ENCODE measurements at places on chromosomes 16 and 17.

- no peak for DNase-seq
Measured at GRCh38 chr16:54652201-54652770, 278.4 kb upstream of the IRX5 start.

DNA sequence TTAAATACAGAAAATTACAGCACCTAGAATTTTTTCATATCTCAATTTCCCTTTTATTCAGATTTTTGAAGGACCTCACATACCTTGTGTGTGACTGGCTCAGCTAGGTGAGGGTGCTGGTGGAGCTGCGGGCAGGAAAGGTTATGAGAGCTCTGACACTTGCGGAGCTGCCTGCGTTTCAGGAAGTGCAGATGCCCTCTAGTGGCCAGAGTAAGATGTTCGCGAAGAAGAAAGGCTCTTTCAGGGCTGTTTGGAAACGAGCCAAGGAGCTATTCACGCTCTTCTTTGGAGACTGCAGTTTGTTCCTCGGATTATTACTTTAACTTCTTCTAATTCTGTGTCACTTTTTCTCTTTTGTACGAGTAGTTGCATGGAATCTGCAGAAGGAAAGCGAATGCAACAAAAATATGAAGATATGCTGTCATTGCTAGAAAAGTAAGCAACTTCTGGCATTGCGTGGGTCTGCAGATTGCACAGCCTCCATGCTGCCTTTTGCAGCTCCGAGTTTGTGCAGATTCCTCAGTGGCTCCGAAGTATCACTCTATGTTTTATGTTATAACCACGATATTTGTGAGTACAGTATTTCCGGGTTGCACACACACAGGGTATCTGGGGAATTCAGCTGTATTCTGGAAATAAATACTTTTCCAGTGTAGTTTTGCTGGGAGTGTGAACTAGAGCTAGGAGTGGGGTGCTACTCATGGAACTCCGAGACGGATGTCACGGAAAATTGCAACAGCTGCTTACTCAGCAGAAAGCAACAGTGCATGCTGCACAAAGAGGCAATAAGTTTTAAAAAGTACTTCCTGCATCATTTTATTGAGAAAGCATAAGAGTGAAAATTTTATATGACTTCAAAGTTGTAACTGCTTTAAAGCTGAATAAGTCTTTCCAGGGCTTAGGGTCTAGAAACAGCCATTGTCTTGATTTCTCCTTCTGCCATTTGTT, 46.3 kb downstream of the DNAH9 start:
- DNase-seq = peak; percentile 61

DNA sequence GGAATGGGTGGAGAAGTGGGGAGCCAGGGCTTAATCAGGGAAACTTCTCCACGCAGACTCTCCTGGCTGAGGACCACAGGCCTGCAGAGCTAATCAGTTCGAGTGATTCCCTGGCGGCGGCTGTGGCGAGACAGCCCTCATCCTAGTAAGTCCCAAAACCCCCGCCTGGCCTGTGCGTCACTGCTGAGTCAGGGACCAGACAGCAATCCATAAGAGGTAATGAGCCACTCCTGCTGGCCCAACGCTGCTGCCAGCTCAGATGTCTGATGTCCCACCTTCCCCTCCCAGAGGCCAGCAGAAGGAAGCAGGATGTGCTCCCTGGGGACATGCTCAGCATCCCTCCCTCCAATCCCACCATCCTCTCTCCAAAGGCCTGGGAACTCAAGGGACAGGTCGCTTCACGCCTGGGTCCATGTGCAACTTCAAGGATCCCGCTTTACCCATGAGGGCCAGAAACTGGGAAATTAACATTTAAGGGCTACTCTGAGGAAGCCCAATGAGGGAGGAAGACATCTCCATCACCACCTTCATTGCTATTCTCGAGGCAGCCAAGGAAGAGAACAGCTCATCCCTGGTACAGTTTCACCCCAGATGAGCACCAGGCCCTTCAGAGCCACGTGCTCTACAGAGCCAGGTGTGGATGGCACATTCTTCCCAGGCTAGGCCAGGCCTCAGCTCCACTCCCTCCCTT, 7.9 kb downstream of the ACLY start:
- DNase-seq = no peak

- DNase-seq = no peak
Measured at GRCh38 chr17:32551186-32551955, 64.6 kb downstream of the CDK5R1 start.

- peak; percentile 73 for DNase-seq
Measured at GRCh38 chr16:56191156-56191815, at the start of gene GNAO1. Gene GNAO1, plus strand, starts transcription at chr16:56191489. Its CDS starts 747 bp downstream, at chr16:56192236.

DNA sequence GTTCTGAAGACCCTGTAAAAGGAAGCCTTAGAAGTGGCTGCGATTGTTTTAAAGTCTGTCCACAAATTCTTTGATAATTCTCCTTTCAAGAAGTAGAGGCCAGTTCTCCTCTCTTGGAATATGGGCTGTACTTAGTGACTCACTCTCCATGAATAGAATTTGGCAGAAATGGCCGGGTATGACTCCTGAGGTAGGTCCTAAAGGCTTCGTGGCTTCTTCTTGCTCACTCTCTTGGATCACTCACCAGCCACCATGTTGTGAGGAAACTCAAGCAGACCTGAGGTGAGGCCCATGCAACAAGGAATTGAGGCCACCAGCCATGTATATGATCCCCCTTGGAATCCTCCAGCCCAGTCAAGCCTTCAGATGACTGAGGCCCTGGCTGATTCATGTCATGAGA, 75.8 kb downstream of the WWOX start:
- no peak for DNase-seq

DNA sequence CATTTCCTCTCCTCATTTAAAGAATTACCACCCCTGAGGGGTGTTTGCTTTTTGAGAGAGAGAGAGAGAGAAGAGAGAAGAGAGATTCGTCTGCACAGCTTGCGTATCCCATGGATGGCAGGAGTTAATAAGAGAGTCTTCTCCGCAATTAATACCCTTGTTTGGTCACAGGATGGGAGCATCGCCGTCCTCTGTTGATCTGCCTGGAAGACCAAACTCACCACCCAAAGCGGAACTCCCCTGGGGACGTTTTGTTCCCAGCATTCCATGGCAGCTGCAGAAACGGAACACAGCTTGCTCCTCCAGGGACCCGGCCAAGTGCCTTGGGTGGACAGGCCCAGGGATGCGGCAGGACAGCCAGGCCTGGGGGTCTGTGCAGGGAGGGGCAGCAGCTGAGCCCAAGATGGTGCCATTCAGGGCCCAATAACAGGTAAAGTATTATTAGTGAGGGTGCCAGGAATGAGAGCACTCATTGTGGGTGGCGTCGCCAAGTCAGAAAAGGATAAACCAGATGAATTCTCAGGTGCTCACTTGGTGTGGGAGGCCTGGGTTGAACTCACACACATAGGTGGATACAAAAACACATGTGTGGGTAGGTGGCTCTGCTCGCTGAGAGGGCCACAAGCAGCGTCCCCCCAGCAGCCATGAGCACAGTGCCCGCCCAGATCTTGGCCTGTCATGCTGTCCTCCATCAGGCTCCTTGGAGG, 83.1 kb downstream of the NT5M start:
- DNase-seq = no peak

DNA sequence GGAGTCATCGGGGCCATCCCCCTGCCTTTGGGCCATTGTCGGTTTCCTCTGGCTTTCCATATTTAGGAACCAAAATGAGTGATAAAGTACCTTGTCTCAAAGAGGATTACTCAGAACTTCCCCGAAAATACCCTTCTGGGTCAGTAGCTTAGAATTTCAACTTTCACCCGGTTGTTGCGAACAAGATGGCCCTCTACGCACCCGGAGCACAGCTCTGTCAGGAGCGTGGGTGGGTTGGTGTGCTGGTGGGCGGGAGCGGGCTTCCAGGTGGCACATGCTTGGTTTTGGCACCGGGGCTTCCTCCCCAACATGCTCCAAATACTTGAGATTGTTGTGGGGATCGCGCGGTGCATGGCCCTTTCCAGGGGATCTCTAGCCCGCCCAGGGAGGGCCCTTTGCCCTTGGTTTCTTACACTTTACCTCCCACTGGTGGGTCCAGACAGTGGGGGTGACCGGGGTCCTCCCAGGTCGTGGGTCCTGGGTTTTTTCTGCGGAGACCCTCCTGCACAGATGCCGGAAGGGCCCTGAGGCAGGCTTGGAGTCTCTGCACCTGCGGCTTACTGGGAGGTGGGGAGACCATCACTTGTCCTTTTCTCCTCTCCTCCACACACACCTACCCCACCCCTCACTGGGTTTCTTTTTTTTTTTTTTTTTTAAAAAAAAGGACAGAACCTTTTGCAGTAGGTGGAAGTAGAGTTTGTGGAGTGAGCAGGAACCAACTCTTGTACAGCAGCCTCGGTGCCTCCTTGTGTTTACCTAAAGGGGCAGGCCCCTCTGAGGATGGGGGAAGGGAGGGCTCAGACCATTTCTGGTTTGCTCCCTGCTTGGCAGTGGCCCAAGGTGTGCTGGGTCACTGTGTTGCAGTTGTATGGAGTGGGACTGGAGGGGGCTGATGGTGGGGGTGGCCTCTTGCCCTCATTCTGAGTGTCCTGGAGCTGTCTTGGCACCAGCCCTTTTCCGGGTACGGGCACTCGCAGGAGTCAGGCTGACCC, 142.1 kb downstream of the SEC14L1 start:
- DNase-seq = no peak

GRCh38 chr17:45847101-45847500, 2.4 kb downstream of the SPPL2C start:
- no peak for DNase-seq

DNA sequence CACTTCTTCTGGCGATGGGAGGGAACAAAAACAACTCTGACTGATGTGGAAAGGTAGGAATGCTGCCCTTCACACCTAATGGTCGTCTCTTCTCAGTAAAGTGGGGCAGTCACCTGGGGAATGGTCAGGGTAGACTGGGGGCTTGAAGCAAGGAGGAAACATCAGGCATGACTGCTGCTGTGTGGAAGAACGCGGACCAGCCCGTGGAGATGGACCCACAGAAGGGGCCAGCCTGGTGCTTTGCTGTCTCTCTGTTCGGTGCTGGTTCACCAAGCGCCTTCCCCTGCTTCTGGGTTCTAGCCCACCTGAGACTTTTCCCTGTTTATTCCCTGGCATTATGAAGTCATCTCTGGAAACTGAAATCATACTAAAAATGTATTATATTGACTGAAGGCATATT, 96.2 kb upstream of the DNAH17 start:
- DNase-seq = no peak

- DNase-seq = no peak
Measured at GRCh38 chr16:57834936-57835335, 32.6 kb upstream of the KIFC3 start.

- DNase-seq = no peak
Measured at GRCh38 chr17:18381953-18382245, 4.3 kb downstream of the EVPLL start.

DNA sequence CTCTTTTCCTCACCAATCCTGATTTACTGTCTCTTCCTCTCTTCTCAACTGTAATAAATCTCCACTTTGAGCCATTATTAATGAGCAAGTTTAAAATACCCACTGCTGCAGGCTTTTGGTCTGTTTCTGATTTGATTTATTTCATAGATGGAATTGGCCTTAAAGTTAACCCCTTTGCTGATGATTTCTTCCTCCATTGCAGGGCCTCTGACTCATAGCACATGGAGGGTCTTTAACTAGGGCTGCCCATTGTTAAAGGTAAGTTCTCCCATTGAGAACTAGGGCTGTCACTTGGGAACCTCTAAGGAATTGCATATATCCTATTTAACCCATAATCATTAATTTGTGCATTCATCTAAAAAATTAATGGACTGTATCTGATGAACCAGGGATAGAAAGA, 221.2 kb downstream of the CA10 start:
- DNase-seq = no peak

- no peak for DNase-seq
Measured at GRCh38 chr17:50238601-50239280, 35.5 kb upstream of the TMEM92 start.

GRCh38 chr16:54921206-54921824, 9.3 kb upstream of the IRX5 start:
- DNase-seq = no peak

GRCh38 chr16:89436366-89436765, 54.0 kb downstream of the ANKRD11 start:
- no peak for DNase-seq

DNA sequence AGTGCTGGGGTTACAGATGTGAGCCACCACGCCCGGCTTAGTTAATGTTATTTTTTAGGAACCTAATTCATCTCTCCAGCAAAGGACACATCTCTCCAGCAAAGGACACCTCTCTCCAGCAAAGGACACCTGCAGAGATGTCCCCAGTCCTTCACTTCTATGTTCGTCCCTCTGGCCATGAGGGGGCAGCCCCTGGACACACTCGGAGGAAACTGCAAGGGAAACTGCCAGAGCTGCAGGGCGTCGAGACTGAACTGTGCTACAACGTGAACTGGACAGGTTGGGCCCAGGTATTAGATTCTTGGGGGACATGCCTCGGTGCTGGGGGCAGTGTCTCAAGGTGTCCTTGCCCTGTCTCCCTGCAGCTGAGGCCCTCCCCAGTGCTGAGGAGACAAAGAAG, 4.7 kb downstream of the PFAS start:
- no peak for DNase-seq

DNA sequence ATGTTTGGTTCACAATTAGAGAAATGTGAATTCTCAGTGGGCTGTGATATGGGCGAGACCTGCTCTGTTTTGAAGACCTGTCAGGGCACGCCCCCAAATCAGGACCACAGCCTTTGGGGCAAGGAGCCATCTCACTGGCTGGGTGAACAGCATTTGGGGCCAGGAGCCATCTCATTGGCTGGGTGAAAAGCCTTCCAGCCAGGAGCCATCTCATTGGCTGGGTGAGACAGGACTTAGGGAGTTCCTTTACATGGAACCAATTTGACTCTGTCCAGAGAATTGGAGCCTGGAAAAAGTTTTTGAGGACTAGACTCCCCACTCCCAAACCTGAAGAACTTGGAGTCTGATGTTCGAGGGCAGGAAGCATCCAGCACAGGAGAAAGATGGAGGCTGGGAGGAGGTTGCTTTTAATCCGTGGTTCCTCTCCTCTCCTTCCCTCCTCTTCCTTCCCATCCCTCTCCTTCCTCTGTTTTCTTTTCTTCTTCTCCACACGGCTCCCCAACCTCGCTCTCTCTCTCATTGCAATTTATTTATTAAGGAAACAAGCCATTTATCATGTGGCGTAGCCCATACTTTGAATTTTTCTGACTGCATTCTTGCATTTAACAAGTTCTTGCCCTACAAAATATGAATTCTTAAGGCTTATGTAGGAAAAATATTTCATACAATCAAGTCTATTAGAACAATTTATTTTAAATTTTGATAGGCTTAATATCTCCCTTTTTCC, 19.7 kb downstream of the FOXL1 start:
- no peak for DNase-seq

- DNase-seq = no peak
Measured at GRCh38 chr17:69997332-69997731, 77.7 kb upstream of the KCNJ16 start.

- no peak for DNase-seq
Measured at GRCh38 chr16:79162977-79163376, 437.6 kb downstream of the MAF start.

- DNase-seq = no peak
Measured at GRCh38 chr16:22109258-22109898, 17.0 kb downstream of the VWA3A start.

All from left hindlimb (tissue), 1 donor.